GM20000 (cell line): ENCODE measurements at places on chromosomes 6 and 20.

GRCh38 chr6:25958700-25959162 is 3.9 kb upstream of the TRIM38 start:
- DNase-seq: no peak

DNA sequence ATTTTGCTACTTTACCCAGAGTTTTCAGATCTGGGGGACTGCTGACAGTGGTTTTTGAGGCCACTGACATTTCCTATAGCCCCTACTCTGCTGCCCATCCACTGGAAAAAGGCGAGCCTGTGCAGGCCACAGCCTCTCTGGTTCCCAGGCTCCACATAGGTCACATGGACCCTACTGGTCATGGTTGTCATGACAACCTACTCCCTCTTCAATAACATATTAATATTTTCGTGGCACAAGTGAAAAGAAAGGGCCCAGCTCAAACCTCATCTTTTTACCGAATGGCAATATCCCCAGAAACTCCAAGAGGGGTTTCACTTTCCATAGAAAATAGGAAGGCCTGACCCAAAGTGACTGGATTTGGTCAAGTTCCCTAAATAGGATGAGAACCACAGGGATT is 11.0 kb upstream of the FOXO3 start:
- no peak for DNase-seq

- no peak for DNase-seq
Observed at GRCh38 chr6:27505209-27506027, 32.5 kb upstream of the ZNF184 start.

- peak; percentile 70 for DNase-seq
Observed at GRCh38 chr20:2469991-2470422, 582 bp downstream of the SNRPB start.

DNA sequence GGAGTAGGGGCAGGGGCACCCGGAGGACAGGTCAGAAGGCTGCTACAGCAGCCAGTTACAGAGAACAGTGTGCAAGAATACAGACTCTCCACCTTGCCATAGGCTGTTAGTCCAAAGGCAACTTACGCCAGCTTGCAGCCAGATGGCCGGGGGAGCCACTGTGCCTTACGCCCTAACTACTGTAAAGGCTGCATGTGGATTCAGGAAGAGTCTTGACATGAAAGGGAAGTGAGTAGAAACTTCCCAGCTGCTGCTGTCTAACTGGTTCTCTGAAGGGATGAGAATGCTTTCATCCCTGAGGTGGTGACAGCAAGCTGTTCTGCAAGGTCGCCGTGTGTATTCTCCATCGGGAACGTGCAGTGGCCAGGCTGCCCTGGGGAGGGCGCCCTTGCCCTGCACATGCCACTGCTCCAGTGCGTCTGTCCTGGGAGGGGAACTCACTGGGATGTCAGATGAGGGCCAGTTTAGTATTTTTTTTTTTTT is 46.1 kb downstream of the LYRM4 start:
- no peak for DNase-seq

- no peak for DNase-seq
Observed at GRCh38 chr6:169046021-169046420, 207.6 kb downstream of the THBS2 start.

GRCh38 chr20:46043556-46043955 is 14.5 kb downstream of the SLC12A5 start:
- DNase-seq: no peak

DNA sequence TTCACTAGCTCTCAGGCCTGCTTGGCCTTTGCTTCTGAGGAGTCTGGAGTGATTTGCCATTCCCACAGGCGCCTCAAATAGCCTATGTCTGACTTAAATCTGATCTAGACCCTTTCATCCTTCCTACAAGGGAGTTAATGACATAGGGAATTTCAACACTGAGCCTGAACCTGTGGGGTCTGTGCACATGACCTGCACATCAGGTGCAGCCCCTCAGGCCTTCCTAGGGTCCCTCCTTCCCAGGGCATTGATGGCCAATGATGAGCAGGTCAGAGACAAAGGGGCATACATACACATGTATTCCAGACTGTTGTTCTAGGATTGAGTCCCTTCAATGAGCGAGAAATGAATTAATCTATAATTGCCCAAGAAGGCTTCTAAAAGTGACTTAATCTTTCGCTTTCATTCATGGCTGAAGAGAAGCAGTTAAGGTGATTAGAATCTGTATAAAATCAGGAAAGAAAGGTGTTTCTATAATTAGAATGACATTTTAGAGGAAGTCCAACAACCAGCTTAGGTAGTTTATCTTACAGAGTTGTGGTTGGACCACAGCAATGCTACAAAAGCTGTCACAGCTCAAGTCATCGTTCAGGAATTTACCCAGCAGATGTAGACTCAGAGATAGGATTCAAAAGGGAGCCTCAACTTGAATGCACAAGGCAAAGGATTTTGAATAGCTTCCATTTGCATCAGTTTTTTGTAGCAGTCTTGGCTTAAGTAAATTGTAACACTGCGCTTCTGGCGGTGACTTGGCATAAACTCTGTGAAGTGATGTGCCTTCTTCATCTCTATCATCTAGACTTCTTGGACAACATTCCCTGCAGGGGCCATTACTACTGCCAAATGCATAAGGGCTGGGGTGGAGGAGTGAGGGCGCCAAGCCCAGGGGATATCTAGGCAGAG is 27.0 kb upstream of the TBC1D7 start:
- DNase-seq: no peak

DNA sequence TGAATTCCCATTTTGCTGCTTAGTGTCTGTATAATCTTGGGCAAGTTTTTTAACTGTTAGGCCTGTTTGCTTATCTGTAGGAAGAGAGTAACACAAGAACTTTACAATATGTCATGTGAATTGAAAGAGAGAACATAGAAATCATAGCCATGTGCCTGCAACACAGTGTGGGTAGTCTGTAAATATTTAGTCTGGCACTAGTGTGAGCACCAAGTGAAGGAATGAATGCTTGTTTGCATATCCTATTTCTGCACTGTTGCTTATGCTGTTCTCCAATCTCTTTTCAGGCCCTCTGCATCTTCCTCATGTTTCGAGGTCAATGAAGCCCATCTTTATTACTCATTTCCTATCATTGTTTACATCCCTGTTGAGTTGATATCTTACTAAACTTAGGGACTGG is 49.2 kb downstream of the CBFA2T2 start:
- no peak for DNase-seq

DNA sequence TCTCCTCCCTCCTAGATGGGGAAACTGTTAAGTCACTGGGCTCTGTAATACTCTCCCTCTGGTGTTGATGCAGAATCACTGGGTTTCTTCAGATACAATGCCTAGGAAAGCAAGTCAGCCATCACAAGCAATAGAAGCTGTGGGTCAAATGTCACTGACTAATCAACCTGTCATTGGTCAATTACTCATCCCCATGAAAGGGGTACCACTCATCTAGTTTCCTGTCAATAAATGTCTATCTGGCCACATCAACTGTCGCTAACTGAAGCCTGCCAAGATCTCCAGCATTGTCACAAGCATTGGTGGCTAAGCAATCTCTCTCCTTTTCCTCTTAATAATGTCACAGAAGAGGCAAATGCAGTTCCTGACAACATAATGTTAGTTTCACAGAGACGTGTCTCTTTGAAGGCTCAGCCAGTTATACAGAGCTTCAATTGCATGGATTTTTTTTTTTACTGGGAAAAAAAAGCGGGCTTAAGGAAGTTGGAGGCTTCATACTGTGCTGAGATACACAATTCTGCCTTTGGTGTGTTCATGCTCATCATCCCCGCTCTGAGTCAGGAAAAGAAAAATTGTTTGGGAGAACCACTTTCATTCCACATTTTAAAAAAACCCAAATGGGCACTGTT is 355.9 kb downstream of the BTBD9 start:
- no peak for DNase-seq

GRCh38 chr6:3449750-3450305 is 7.0 kb downstream of the SLC22A23 start:
- peak; percentile 71 for DNase-seq

DNA sequence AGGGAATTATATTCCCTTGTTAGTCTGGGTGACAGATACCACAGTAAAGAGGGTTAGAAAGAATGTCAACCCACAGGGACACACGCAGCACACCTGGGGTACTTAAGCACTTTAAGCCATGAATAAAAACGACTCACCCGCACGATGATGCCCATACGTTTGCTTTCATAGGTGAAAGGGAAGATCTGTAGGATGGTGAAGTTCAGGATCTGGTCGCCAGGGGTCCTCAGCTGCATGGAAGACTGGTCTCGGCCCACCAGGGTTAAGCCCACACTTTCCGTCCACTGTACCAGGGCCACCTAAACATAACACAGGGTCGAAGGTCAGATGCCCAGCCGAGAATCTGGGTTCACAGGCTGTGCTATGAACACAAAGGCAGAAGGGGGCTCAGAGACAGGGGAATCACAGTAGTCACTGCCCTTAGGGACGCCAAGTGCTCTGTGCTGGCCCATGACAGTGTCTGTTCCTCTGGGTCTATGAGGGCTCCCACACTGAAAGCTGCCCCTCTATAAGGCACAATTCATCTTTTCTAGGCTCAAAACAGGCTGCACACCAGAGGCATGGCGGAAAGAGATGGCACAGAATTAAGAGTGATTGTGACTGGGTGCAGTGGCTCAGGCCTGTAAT is 96.8 kb upstream of the NFATC2 start:
- peak; percentile 56 for DNase-seq

DNA sequence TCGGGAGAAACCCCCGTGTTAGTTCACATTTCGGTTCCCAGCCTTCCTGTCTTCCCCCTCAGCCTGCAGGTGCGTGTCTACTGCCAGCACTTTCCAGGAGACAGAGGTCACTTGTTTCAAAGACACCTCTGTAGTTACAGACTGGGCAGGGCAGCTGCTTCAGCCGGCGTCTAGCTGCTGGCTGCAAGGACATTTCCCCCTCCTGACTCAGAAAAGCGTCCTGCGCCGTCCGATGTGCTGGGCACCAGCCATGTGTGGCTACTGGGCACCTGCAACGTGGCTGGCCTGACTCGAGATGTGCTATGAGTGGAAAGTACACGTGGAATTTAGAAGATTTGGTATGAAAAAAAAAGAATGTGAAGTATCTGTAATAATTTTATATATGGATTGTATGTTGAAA is 37.6 kb downstream of the RRBP1 start:
- no peak for DNase-seq

DNA sequence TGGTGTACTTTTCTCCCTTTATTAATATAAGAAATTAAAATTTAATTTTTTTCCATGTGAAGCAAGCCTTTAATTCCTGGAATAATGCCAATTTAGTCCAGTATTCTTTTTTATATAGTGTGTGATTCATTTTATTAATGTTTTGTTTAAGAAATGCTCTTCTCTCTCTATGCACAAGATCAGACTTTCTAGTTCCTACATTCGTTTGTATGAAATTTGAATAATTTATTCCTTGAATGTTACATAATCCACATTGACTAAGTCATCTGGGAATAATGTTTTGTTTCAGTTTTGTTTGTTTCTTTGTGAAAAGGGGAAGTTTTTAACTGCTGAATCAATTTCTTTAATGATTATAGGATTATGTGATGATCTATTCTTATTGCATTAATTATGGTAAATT is 181.4 kb upstream of the ID4 start:
- DNase-seq: no peak

- DNase-seq: no peak
Observed at GRCh38 chr6:21823371-21823770, 229.8 kb downstream of the SOX4 start.

GRCh38 chr6:75691012-75691411 is 58.0 kb upstream of the MYO6 start:
- no peak for DNase-seq

DNA sequence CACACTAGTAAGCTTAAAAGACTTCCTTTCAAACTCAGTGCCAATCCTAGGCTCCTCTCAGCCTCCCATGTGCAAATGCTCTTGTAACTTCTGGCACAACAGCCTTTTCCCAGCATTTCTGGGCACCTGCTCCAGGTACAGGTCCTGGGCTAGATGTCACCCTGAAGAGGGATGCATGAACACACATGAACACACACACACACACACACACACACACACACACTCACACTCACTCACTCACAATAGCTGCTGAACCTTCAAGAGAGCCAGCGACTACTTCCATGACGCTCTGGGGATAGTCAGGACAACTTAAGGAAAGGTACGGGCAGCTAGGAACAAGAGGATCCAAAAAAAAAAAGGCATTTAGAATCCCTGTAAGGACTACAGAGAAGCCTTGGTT is 122.8 kb downstream of the INSM1 start:
- no peak for DNase-seq

DNA sequence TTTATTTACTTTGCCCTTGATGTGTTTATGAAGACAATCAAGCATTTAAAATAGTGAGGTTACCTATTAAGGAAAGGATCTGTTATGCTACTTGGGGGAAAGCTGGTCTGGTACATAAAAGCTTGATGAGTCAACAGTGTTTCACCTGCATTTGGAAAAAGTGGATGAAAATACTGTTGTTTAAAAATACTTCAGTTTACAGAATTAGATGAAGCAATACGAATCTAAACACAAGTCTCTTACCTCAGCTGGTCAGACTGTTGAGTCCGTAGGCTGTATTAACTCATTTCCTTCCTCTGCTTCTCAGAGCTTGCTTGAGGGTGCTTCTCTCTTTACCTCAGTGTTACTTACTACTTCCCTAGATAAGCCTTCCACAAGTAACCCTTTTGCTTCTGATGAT is 36.1 kb downstream of the NKX2-4 start:
- DNase-seq: no peak

DNA sequence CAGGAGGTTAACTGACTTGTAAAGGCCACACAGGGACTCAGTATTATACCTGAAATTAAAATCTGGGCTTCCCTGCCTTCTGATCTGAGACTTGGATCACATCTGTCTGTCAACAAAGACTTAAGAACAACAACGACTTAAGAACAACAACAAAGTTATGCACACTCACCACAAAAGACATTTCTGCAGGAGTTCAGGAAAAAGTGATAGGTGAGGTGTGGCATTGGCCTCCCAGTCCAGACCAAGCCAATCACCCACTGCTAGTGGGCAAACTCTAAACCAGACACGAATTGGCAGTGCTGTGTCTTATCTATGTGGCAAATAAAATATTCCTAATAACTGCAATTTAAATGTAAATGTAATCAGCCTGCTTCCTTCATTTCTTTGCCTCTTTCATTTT is 61.3 kb downstream of the PRDM1 start:
- DNase-seq: no peak

DNA sequence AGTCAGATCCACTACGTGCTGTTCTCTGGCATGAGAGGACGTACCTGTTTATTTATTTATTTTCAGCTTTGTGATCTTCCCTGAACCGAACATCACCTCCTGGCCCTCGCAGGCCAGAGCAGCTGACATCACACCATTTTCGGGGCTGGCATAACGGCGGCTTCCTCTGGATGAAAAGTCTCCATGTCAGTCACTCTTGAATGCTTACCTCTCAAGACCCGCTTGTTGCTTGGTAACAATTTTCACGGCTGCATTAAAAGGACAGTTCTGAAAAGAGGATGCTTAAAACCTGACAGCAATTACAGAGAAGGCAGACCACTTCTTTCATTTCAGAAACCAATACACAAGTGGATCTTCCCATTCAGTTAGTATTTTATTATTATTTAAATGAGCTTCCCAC is 159.8 kb upstream of the CDH4 start:
- no peak for DNase-seq

DNA sequence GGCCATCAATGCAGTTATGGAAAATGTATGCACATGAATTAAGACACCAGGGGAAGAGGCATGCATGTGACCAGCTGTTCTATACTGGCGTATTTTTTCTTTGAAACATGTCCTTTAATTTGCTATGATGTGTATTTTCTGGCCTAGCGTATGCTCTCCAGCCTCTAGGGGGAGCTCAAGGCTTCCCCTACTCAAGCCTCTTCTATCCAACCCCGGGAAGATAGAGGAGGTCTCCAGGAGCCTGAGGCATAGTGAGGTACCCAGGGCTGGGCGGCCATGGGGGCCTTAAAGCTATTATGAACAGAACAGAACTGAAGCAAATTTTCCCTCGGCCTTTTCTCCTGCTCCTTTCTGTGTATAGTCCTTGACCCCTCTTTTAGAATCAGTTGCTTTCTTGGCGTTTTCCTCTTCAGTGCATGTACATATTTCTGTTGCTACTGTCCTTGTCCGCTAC is 528.9 kb downstream of the MAFB start:
- peak; percentile 39 for DNase-seq
